NCI-H1417 (cell line): ENCODE measurements at places on chromosomes 2 and 18.

DNA sequence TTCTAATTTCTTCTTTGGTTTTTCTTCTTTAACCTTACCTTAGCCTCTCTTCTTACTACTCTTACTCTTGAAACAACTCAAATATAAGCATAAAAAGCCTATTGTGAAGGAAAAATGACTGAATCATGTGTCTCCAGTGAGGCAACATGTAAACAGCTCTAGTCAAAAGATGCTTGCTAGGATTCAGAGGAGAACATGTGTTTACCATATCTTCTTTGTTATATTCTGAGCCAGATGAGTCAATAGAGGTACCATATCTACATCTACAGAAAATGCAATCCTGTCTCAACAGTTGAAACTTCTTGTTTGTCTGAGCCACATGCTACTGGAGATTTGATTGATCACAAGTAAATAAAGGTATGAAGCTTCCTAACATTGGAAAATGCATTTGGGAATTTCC is 15.9 kb upstream of the FIGN start:
- DNase-seq = no peak

- no peak for DNase-seq
Measured at GRCh38 chr18:55777666-55778304, 189.8 kb upstream of the TCF4 start.

GRCh38 chr18:12085136-12085535 is 8.5 kb upstream of the ANKRD62 start:
- DNase-seq = no peak

- DNase-seq = peak; percentile 67
Measured at GRCh38 chr18:48994044-48994651, 43.4 kb upstream of the SMAD7 start.
